ENCODE measurements at places on chromosomes 6 and 20.

GRCh38 chr20:37362231-37362792, 16.4 kb downstream of the SRC start:
- DNase-seq: no peak

DNA sequence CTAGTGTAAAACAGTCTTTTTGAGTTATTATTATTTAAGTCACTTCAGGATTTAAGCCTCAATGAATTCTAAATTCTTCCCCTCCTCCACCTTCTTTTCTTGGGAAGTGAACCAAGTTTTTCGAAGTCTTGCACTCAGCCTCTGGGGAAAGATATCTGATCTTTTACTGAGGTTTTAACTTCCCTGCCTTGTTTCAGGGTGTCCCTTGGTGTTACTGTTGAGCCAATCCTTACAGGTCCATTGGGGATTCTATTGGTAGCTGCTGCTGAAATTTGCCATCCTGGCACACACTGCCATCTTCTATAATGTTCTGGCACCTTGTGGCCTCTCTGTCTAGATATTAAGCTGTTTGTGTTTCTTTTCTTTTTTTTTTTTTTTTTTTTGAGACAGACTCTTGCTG, 31.7 kb downstream of the BEND6 start:
- DNase-seq: no peak

DNA sequence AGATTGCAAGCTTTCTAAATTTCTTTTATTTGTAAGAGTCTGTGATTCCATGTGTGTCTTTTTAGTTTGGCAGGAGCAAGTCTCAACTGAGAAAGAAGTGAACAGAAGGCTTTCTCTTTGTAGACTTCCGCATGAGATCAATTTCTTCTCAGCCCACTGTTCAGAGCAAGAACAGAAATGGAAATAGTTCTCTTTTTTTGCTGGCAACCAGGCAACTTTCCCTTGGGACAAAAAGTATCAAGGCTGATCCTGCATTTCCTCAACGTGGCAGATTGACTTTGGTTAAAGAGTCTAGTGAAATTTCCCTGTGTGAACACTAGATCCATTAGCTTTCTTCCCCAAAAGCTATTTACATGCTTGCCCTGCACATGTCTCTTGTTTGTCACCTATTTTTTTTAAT, 46.8 kb upstream of the JAG1 start:
- DNase-seq: no peak

DNA sequence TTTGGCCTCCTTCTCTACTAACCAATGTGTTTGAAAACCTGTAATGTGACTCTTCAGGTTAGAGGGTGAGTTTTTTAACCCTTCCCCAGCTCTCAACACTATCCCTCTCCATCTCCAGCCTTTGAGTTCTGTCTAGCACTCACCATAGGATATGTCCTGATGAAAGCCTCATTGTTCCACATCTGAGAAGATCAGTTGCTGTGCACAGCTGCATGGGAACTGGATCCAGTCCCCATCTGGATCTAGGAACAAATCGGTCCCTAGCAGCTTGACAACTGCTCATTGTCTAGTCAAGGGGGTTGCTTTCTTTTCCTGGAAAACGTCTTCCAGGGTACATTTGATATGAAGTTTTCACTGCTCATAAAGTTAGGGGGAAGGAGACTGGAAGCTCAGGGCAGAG, 45.4 kb upstream of the AGPAT4 start:
- no peak for DNase-seq

DNA sequence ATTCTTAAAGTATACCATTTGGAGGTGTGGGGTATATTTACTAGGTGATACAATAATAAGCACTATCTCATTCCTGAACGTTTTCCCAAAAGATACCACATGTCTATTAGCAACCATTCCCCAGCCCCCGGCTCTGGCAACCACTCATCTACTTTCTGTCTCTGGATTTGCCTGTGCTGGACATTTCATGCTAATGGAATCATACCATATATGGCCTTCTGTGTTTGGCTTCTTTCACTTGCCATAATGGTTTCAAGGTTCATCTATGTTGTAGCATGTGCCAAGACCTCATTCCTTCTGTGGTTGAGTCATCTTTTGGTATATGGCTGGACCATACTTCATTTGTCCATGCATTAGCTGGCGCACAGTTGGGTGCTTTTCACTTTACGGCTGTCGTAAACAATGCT, 39.7 kb downstream of the BCAS4 start:
- no peak for DNase-seq

DNA sequence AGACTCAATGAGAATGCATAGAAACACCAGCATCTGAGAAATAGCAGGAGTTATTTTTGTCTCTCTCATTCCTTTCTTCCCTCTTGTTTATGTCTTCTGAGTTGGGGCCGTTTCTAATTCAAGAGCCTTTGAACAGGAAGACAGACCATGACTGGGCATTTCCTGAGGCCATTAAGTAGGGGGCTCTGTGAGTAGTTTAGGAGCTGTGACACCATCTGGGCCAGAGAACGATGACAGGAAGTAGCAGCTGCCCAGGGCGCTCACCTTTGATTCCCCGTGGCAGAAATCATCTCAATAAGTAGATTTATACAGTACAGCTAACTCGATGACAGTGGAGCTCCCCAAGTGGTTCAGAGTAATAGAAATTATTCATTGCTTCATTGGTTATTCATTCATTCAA, 298.4 kb upstream of the PLN start:
- DNase-seq: no peak

DNA sequence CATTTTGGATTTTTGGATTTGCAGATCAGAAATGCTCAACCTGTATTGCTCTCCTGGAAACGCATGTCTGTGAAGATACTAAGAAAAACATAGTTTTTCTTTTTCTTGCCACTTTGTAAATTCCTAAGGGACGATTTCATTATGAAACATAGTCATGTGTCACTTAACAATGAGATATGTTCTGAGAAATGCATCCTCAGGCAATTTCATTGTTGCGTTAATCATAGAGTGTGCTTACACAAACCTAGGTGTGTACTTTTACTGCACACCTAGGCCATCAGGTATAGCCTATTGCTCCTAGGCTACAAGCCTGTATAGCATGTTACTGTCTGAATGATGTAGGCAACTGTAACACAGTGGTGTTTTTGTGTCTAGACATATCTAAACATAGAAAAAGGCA, 13.4 kb upstream of the THEMIS start:
- DNase-seq: no peak

- no peak for DNase-seq
Measured at GRCh38 chr6:111549746-111550145, 55.9 kb downstream of the TRAF3IP2 start.

GRCh38 chr6:79796197-79796596, 151.2 kb downstream of the ELOVL4 start:
- no peak for DNase-seq

DNA sequence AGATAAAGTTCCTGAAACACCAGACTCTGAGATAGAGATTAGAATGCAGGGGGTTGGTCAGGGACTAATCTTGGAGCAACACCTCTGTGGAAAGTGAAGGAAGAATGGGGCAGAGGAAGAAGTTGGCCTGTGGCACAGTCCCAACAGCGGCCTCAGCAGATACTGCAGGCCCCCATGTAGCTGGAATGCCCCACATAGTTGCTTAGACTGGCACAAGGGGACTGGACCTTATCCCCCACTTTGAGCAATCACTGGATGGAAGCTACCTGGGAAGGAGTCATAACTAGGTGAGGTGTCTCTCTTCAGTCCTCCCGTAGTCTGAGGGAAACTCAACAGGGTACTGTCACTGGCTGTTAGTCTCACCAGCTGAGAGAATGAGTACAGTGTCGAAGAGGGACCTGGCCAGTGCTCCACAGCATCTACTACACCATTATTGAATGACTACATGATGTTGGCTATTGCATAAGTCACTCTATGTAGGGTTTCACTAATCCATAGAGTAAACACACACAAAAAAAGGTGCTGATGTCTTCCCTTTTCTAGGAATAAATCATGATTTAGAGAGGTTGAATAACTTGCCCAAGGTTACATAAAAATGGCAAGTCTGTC, 47.5 kb downstream of the ADGRG6 start:
- DNase-seq: no peak

DNA sequence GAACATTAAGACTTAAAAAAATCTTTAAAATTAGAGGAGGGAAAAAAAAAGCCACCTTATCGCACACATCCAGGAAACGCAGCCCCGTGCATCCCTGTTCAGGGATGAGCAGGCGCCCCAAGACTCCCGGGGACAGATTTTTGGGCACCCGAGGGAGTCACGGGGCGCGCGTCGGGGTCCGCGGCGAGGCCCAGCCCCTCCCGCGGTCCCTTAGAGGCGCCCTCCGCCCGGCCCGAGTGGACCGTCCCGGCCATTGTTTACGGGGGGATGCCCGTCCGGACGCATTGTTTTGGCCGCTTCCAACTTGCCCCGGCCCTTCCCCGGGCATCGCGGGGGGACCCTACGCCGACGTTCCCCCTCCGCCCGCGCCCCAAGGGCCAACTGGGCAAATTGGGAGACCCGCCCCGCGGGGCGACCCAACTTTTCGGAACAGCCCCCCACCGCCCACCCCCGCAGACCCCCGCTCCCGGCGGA, 610 bp downstream of the ZNF217 start:
- no peak for DNase-seq

DNA sequence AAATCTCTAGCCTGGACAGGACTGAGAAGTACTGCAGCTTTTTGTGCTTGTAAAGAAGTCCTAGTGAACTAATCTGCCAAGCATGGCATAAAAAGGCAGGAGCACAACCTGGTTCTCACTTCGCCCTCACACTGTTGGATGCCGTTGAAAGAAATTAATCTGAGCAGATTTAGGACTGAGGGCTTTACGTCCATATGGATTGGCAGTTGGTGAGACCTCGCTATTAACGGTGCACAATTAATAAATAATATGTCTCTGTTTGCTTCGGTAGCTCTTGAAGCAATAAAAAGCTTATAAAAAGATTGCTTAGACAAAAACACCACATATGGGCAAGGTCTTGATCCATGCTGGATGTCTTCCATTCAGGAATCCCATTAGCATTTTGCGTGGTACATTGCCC, 185.6 kb upstream of the EPHA7 start:
- no peak for DNase-seq

DNA sequence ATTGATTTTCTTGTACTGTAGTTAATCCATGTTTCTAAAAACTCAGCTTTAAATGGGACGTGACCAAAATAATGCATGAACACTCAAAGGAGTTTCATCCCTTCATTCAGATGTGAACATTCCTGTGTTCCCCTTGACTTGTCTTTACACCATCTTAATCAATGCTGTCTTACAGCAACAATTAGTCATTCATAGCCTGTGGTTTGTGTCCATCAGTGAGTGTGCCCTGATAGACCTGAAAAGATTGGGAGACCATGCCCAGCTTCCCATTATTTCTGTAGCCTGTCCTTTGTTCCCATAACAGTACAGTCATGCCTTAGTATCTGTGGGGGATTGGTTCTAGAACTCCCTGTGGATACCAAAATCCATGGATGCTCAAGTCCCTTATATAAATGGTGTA, 23.9 kb downstream of the NT5E start:
- no peak for DNase-seq

DNA sequence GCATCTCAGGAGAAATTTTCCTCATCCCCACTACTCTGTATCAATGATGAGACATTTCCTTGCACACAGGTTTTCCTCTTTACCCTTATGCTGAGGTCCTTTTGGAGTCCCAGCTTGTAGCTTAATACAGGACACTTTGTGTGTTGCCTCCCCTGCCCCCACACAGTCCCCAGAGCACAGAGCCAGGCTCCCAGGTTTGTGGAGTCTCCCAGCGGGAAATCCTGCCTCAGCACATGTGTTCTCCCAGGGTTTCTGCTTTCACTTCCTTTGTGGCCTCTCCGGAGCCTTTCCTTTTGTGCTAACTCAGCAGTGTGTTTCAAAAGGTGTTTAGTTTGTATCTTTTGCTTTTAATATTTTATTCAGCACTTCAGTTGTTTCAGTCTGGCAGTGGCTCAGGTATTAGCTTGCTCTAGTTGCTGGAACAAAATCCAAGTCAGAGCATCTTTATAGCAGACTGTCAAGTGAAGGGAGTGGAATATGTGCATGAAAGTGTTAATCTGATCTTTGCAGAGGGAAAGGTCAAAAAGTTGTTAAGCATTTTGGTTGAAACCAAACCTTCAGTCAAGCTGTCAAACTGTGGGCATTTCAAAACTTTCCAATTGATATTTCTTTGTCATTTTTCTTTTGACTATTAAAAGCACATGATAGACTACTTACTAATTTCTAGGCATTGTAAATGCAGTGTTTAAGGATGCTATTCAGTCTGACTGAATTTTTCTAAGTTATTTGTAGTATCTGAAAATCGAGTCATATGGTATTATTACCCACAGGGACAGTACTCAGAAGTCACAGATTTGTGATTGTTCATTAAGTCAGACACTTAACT, 8.6 kb downstream of the SNX9 start:
- DNase-seq: no peak

DNA sequence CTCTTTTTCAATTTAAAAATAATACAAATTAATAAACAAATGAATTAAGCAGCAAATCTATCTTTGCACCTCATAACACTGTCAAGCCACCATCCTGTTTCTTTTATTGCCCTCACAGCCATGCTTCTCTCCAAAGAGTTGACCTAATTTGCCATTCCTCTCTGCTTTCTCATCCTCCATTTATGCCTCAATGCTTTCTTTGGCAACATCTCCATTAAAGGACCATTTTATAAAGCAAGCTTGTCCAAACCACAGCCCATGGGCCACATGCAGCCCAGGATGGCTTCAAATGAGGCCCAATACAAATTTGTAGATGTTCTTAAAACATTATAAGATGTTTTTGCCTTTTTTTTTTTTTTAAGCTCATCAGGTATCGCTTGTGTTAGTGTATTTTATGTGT, 26.4 kb upstream of the MEI4 start:
- no peak for DNase-seq

- DNase-seq: no peak
Measured at GRCh38 chr20:15380770-15381169, 1043.4 kb upstream of the FLRT3 start.

- no peak for DNase-seq
Measured at GRCh38 chr6:36920049-36920448, 34.3 kb downstream of the C6orf89 start.

- DNase-seq: no peak
Measured at GRCh38 chr6:157569543-157569942, 188.6 kb downstream of the ZDHHC14 start.

GRCh38 chr6:56671651-56672461, 29.2 kb upstream of the DST start:
- DNase-seq: no peak

GRCh38 chr6:30060606-30061091, 416 bp upstream of the POLR1H start:
- no peak for DNase-seq

DNA sequence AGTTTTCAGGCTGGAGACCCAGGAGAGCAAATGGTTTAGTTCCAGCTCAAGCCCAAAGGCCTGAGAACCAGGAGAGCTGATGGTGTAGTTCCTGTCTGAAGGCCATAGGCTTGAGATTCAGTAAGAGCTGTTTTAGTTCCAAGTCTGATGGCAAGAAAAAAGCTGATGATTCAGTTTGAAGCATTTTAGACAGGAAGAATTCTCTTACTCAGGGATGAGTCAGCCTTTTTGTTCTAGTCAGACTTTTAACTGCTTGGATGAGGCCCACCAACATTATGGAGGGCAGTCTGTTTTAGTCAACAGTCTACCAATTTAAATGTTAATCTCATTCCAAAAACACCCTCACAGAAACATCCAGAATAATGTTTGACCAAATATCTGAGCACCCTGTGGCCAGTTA, 2.5 kb downstream of the ZSCAN26 start:
- no peak for DNase-seq

GRCh38 chr6:129671442-129672340, 38.3 kb downstream of the ARHGAP18 start:
- no peak for DNase-seq

- no peak for DNase-seq
Measured at GRCh38 chr6:137800762-137801161, 66.3 kb upstream of the TNFAIP3 start.

GRCh38 chr6:152298848-152299735, 338.1 kb downstream of the SYNE1 start:
- no peak for DNase-seq

Measured in NCI-H1105 treated with DMSO at 0.1 percent for 48 hours (cell line).